ENCODE measurements at places on chromosomes 5 and 9.

DNA sequence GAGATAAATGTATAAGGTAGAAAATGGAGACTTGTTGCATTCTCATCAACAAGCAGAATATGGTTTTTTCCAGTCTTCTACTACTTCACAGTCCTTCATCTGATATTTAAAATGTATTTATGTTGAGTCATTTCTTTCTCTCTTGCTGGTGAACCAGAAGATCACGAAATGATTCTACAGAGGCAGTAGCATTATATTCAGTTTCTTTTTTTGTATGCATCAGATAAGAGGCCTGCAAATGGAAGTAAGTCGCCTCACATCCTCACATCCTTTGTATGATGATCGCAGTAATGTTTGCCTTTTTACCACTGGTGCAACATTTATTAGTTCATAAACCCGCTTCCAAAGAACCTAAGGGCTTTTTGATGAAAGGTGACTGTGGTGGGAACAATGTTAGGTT is 22.1 kb upstream of the IL13 start:
- no peak for DNase-seq

DNA sequence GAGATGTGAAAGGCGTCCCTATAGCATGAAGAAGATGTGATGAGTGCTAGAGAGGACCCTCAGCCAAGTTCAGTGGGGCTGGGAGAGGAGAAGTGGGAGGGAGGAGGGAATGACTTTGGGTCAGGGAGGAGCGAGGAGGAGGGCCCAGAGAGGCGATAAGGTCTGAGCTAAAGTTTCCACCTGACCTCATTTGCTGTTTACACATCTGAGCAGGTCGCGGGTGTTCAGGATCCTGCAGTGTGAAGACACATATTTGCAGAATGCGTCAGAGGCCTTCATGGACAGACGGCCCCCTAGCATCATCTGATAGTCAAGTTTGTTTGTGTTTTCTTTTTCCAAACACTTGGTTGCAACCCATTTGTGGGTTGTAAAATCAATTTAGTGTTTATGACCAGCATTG is 18.9 kb upstream of the IGFBPL1 start:
- DNase-seq, result no peak

- DNase-seq, result no peak
These were observed 152.9 kb upstream of the SLC28A3 start for GRCh38 chr9:84493284-84493947.

- no peak for DNase-seq
These were observed 125.4 kb downstream of the PTTG1 start for GRCh38 chr5:160547061-160547460.

GRCh38 chr5:54385994-54386393 is 69.5 kb upstream of the HSPB3 start:
- no peak for DNase-seq

DNA sequence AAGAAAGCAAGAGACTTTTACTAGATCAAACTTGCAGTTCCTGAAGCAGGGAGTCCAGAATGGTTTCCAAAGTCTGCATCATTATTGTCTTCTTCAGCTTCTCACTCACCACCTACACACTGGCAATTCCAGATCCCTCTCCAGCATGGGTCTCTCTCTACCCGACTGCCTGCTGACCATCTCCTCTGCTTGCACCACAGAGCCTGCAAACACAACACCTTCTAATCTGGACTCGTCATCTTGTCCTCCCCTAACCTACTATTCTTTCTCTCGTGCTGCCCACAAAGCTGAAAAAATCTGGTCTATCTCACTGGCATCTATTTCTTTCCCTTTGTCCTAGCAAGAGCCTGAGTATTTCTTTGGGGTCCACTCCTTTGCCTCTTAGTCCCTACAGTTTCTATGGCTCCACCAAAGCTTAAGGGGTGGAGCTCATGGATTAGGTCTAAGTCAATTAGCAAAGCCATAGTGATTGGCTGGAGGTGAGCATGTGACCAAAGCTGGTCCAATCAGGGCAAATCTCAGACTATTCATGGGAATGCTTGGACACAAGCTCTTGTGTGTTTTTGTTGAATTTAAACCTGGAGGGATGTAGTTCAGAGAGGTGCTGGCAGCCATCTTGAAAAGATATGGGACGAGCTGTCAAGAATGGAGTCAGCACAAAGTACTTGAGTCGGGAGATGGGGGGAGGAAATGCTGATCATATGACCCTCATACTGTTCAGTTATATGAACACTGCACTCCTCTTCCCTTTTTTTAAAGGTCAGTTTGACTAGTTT is 63.5 kb downstream of the GALNT12 start:
- DNase-seq, result no peak
